ENCODE measurements at places on chromosomes 13 and 19.

- DNase-seq: no peak
These were observed 490.2 kb downstream of the FOXO1 start for GRCh38 chr13:40176242-40176641.

DNA sequence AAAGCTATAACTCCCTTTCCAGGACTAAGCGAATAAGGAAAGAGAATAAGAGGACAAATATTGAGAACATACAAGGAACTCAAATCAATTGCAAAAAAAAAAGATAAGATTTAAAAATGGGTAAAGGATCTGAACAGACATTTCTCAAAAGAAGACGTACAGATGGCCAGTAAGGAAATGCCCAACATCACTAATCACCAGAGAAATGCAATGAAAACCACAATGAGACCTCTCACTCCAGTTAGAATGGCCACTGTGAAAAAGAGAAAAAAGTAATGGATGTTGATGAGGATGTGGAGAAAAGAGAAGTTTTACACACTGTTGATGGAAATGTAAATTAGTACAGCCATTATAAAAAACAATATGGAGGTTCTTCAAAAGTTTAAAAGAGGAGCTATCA is 63.8 kb downstream of the VWA8 start:
- DNase-seq: no peak

- DNase-seq: no peak
These were observed 250.0 kb downstream of the RGCC start for GRCh38 chr13:41707194-41707821.

GRCh38 chr13:70893832-70894231 is 785.6 kb upstream of the KLHL1 start:
- DNase-seq: no peak

DNA sequence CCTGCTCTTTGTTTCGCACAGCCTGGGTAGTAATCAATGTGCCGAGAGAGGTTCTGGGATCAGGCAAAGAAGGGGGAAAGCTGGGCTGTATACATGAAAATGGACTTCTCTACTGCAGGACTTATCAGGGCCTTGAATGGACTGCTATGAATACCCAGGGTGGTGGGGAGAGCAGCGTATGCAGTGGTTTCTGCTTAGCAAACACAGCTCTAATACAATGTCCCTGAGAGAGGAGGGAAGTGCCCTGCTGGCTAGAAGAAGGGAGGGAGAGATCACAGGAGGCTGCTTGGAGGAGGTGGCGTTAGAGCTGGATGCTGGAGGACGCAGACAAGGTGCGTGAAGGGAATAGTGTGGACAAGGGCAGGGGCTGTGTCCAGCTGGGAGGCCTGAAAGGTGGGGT is 116.1 kb downstream of the PTPRS start:
- no peak for DNase-seq
